ENCODE measurements at places on chromosomes 1 and 21. TPM values are rescaled to one million over a fixed set of nuclear protein-coding genes. Genes with fewer than 3 reads are reported as not detected.

- no peak for DNase-seq
These were observed 1.4 kb upstream of the SPATA1 start for GRCh38 chr1:84504580-84505492.

The HOOK1 gene
- polyA plus RNA-seq, result 42.7 TPM

DNA sequence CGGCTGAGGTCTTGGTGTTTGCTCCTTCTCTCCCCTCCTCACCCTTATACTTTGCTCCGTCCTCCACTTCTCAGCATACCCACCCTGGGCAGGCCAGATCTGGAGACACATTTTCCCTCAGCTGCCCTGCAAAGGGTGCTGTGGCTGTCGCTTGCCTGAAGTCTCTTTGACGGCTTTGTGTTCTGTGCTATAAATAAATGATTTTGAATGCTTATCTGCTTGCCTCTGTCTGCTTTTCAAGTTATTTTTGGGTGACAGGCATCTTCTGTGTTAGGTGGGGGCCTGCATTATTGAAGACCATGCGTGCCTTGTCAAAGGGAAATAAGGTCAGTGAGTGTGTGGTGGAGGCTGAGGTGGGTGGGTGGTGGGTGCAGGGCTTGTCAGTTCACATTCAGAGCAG, 66.9 kb upstream of the KCND3 start:
- no peak for DNase-seq

DNA sequence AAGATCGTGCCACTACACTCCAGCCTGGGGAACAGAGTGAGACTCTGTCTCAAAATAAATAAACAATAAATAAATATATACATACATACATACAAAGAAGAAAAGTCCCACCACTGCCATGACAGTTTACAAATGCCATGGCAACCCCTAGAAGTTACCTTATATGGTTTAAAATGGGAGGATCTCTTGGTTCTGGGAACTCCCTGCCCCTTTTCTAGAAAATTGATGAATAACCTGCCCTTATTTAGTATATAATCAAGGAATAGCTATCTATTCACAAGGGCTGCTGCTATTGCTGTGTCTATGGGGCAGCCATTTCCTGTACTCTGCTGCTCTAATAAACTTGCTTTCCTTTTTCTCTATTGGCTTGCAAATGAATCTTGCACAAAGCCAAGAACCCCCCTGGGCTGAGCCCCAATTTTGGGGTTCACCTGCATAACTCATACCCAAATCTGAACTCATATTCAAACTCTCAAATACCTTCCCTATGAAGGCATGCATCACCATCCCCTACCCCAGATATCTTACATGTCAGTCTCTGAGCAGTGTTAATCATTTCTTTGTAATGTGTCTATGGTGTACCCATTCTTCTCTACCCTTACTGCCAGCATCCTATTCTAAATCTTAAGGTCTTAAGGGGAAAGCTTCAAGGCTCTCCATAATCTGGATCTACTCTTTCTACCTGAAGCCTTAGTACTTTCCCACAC, 9.0 kb downstream of the GON4L start:
- no peak for DNase-seq

The SPRR2E gene
- polyA plus RNA-seq, result not detected

The SLC45A1 gene
- 0.91 TPM for polyA plus RNA-seq

DNA sequence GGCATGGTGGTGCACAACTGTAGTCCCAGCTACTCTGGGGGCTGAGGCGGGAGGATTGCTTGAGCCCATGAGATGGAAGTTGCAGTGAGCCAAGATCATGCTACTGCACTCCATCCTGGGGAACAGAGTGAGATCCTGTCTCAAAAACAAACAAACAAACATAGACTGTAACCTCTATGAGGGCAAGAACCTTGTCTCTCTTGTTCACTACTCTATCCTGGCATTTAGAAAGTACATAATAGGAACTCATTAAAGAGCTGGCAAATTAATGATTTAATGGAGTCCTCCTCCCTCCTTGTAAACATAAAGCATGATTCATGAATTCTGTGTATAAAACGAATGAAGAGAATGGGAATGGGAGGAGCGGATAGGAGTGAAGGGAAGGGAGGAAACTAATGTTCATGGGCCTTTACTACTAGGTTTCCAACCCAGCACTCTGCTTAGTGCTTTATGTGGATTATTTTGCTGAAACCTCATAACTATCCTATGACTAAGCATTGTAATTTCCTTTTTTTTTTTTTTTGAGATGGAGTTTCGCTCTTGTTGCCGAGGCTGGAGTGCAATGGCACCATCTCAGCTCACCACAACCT, 8.6 kb downstream of the LMOD1 start:
- DNase-seq, result no peak

- DNase-seq, result peak; percentile 59
These were observed 100.8 kb downstream of the PBX1 start for GRCh38 chr1:164659621-164660411.

- DNase-seq, result no peak
These were observed 17.1 kb downstream of the COL6A2 start for GRCh38 chr21:46114963-46115362.

The SMIM1 gene
- polyA plus RNA-seq, result 6.0 TPM

- DNase-seq, result no peak
These were observed 96.5 kb downstream of the FMN2 start for GRCh38 chr1:240188139-240188538.

DNA sequence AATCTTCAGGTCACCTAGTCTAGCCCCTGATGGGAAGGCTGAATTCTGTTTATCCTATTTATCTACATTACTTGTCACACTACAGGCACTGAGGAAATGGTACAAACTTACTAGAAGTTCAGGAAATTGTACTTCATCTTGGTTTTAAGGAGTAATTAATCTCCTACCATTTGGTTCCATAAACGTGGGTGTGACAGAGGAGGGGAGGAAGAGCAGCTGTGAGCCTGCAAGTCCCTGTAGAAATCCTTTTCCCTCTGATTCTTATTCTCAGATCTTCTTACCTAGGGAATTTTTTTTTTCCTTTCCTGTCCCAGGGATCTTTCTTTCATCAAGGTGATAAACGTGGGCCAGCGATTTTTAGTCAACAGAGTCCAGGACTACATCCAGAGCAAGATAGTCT, 14.1 kb downstream of the PFKFB2 start:
- DNase-seq, result no peak

The GABRD gene
- polyA plus RNA-seq, result 8.5 TPM

- no peak for DNase-seq
These were observed 49.5 kb downstream of the OLFML2B start for GRCh38 chr1:161973924-161974845.

DNA sequence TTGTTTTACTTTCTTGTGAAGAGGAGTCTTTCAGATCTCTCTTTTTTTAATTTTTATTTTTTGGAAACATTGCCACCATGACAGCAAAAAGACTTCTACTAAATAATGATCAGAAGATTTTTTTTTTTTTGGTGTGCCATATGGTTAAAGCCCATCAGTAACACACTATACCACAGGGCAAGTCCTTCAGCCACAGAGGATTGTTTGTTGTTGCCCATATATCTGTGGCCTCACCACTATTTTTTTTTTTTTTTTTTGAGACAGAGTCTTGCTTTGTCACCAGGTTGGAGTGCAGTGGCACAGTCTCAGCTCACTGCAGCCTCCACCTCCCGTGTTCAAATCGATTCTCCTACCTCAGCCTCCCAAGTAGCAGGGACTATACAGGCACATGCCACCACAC, 29.2 kb downstream of the UAP1 start:
- no peak for DNase-seq

- no peak for DNase-seq
These were observed 60.8 kb downstream of the LRIG2 start for GRCh38 chr1:113133759-113134158.

The PHLDA3 gene
- polyA plus RNA-seq, result 11.6 TPM

DNA sequence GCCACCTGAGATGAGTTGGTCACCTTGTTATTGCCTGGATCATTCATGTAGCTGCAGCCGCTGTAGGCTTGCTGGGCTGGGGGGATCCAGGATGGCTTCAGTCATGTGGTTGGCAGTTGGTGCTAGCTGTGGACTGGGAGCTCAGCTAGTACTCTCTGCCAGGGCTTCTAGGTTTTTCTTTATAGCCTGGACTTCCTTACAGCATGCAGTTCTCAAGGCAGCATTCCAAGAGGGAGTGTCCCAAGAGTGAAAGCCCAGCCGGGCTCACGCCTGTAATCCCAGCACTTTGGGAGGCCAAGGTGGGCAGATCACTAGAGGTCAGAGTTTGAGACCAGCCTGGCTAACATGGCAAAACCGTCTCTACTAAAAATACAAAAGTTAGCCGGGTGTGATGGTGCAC, 23.7 kb upstream of the ACTL8 start:
- DNase-seq, result no peak

GRCh38 chr1:174217248-174217647, 57.9 kb downstream of the RABGAP1L start:
- DNase-seq, result no peak

GRCh38 chr1:22329148-22329515, 122.5 kb upstream of the ZBTB40 start:
- no peak for DNase-seq

- no peak for DNase-seq
These were observed 158.1 kb downstream of the ZP4 start for GRCh38 chr1:237732657-237733056.

GRCh38 chr1:165114889-165115285, 241.6 kb downstream of the LMX1A start:
- no peak for DNase-seq

The ROR1 gene
- 93.7 TPM for polyA plus RNA-seq

- no peak for DNase-seq
These were observed 4.9 kb downstream of the NIPAL3 start for GRCh38 chr1:24420547-24420946.

The F3 gene
- 4.9 TPM for polyA plus RNA-seq

- DNase-seq, result no peak
These were observed 4.8 kb downstream of the AIRE start for GRCh38 chr21:44290327-44291077.

The TNN gene
- polyA plus RNA-seq, result 2.9 TPM

All from right lung (tissue), 10 donors.